Fibroblast of skin of right biceps (primary cell): ENCODE measurements at places on chromosomes 2 and 18.

GRCh38 chr2:238589591-238590460, 163.1 kb downstream of the ASB1 start:
- no peak for DNase-seq

DNA sequence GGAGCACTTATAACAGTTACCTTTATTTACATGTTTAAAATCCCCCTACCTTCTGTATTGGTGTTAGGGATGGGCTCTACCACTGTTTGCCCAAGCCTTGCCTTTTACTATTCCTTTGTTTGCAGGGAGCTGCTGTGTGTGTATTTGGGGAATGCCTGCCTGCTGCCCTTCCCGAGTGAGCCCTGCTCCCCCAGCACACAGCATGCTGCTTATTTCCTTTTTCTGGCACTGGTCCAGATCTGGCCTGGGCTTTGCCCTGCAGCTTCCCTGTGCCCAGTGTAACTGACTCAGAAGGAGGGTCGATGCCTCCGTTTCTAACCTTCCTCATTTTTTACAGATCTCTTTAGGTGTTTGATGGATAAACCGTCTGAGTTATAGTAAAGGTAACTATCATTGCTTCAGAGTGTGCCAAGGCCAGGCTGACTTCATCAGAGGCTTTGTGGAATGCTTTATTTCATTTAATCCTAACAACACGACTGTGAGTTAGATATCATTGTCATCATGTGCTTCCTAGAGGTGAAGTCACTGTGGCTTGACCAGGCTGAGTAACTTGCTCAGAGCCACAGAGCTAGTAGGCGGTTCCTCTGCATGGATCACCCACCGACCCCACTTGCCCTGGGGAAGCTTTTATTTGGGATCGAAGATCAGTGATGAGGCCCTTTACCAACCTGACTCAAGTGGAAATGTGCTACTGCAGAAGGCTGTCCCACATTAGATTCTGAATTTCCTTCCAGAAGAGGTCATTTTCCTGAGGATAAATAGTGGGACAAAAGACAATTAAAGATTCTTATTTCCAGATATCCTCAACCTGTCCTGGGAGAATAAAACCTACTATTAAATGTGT, 238.8 kb downstream of the ZNF407 start:
- peak; percentile 18 for DNase-seq

DNA sequence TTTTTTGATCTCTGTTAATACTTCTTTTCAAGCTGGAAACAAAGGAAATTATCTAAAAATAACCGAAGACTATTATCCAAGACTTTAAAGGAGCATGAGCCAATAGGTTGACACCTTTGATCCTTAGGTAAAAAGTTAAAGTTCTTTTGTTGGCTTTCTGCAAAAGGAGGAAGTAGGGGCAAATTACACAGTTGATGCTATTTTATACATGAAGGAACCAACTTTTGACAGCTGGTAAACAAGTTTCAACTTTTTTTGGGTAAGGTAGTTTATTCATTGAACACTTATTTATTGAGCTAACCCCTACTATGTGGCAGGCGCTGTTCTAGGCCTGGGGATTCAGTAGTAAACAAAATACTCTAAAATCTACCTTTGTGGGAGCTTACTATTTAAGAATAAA, 66.6 kb upstream of the ZEB2 start:
- DNase-seq, result no peak

DNA sequence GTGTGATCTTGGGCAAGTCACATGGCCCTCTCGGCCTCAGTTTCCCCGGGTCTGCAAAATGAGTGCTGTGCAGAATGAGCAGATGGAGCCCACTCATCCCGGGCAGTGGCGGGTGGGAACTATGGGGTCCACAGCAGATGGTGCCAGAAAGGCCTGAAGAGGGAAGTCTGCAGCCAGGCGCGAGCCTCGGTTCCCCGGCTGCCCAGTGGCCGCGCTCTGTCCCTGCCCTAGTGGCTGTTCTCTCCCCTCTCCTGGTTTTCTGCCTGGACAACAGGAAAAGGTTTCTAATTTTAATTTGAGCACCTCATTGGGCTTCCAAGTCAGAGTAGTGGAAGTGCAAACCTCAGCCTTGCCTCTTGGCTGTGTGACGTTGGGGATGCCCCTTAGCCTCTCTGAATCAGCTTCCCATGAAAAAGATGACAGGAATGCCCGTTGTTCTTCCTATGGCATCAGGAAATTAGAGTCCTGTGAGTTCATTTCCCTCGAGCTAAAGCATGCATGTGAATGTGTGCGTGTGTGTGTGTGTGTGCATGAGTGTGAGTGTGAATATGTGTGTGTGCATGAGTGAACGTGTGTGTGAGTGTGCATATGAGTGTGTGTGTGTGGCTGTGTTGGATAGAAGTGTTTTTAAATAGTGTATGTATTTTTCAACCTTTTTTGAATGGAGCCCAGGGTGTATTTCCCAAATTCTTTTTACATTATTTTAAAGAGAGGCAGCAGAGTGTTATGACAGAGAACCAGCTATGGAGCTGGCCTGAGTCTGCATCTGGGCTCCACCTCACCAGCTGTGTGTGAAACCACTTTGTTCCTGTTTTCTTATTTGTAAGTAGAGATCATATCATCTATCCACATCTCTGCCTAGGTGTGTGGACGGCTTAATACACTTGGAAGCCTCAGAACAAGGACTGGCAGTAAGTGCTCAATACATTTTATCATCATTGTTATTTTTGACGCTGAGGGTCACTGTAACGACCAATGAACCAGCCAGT, 41.3 kb downstream of the RRM2 start:
- DNase-seq, result no peak
